Sigmoid colon (tissue), 7 donors: ENCODE measurements at places on chromosomes 3 and 15. TPM values are rescaled to one million over a fixed set of nuclear protein-coding genes. Genes with fewer than 3 reads are reported as not detected.
A peak's percentile ranks its signal among the peaks of the same experiment; 100 is the strongest.

GRCh38 chr3:127717357-127718244 is 44.8 kb downstream of the ABTB1 start:
- no peak for DNase-seq

The LDHAL6B gene
- not detected for total RNA-seq

DNA sequence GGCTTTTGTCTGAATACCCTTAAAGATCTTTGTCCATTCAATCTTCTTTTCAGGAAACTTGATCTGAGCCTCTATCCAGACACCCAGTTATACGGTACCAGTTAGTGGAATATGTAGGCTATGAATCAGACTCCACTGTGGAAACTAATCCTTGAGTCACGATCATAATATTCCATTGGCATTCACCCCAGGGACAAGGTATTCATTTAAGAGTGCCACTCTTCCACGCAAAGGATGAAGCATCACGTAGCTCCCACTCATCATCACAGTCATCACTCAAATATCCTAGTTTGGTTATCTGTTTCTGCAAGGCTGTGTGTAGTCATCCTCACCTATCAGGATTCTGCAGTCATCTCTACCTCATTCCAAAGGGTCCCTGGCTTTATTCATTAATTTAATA is 85.6 kb downstream of the NEDD4 start:
- DNase-seq, result no peak

- peak; percentile 44 for DNase-seq
Observed at GRCh38 chr3:38643592-38643991, 5.9 kb downstream of the SCN5A start.

DNA sequence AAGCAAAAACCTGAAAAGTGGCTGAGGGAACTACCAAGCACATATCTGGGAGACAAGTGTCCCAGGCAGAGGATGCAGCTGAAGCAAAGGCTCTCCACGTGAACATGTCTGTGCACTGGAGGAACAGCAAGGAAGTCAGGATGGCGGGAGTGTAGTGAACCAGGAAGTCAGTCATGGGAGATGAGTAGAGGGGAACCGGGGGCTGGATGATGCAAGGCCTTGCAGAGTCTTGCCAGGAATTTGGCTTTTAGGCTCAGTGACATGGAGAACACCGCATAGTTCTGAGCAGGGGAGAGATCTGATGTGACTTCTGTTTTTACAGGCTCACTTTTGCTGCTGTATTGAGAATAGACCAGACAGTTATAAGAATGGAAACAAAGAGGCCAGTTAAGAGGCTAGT is 19.0 kb downstream of the C2CD4A start:
- no peak for DNase-seq

- no peak for DNase-seq
Observed at GRCh38 chr3:54045061-54045815, 77.1 kb upstream of the CACNA2D3 start.

GRCh38 chr3:127002195-127003174 is 19.6 kb downstream of the PLXNA1 start:
- peak; percentile 93 for DNase-seq

The ATP13A3 gene
- total RNA-seq, result 64.7 TPM

The ISLR gene
- 71.4 TPM for total RNA-seq

The SLC28A2 gene
- not detected for total RNA-seq

- no peak for DNase-seq
Observed at GRCh38 chr15:28892789-28893610, 7.2 kb downstream of the APBA2 start.

DNA sequence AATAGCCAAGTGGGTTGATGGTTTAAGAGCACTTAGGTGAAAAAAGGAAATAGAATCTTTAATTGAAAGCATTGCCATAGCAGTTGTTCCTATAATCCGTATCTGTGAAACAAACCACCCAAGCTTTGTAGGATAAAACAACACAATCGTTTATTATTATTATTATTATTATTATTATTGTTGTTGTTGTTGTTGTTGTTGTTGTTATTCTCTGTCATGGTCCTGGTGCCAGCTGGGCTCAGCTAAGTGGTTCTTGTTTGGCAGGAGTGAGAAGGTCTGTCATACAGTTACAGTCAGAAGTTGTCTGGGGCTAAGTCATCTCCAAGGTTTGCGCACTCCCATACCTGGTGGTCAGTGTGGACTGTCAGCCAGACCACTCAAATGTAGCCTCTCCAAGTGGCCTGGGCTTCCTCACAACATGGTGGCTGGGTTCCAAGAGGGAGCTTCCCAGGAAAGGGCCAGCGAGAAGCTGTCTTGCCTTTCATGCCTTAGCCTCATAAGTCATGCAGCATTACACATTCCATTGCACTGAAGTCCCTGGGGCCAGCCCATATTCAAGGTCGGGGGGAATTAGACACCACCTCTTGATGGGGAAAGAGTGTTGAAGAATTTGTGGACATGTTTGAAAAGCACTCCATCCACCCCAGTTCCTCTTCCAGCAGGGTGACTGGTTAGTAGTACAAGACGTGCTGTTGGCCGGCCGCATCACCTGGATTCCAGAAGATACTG is 54.3 kb upstream of the FGD5 start:
- no peak for DNase-seq

The C3orf80 gene
- 20.8 TPM for total RNA-seq

The FMN1 gene
- total RNA-seq, result 6.7 TPM
